Caudate nucleus (tissue), 63 donors: ENCODE measurements at places on chromosomes 13 and 19.

- DNase-seq = no peak
Observed at GRCh38 chr13:92739306-92739818, 487.2 kb upstream of the GPC6 start.

DNA sequence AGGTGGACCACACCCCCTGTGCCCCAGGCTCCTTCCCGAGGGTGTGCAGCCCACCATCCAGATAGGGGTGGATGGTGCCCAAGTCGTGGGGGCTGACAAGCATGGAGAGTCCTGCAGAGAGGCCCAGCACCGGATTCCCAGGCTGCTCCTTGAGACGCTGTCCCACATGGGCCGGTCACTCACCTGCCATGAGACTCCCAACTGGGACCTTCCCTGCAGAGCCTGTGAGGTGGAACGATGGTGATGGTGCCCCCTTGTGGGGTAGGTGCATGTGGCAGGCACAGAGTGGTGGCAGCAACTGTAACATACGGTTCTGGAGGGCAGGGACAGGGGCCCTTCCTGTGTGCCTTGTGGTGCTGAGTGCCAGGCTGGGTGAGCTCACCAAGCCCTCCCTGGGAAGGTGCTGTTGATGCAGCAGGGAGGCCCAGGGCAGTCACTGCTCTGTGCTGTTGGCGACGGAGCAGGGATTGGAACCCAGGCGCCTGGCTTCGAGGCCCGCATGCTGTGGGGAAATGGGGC, 33.1 kb downstream of the PPP1R37 start:
- DNase-seq = no peak

DNA sequence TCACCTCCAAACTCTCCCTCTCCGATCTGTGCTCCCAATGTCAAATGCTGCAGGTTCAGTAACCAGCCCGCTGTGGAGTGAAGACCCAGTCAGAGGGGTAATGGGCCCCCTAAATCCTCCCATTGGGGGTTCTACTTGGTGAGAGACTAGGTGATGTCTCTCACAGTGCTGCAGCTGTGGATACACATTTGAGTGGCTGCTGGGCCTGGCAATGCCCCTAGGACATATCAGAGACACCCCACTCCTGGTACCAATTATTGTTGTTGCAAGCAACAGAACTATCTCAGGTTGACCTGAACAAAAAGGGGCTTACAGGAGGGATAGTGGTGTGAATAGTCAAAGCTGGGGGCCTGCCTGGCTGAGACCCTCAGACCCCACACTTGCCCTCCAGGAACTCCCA, 4.6 kb downstream of the MATK start:
- DNase-seq = no peak

- no peak for DNase-seq
Observed at GRCh38 chr13:21322327-21322965, 136.7 kb downstream of the ZDHHC20 start.
